ENCODE measurements at places on chromosomes 12 and 14.

GRCh38 chr14:89129570-89129969 is 287.5 kb downstream of the FOXN3 start:
- DNase-seq, result no peak

- no peak for DNase-seq
These were observed 408.0 kb downstream of the ZFP36L1 start for GRCh38 chr14:68384881-68385280.

DNA sequence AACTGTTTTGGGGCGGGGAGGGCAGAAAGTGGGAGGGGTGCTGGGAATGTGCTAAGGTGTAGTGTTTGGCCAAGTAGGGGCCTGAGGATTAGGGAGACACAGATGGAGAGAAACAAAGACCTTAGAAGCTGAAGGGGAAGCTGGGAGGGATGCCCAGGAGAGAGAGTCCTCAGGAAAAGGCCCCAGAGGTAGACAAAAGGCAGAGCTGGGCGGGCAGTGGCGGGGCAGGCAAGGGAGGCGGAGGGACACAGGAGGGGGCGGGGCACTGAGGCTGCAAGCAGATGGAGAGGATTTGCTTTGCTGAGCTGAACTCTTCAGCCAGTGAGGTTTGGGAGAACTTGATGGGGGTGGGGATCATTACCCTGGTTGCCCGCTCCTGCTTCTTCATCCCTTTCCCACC is 2.8 kb downstream of the PTMS start:
- DNase-seq, result no peak

DNA sequence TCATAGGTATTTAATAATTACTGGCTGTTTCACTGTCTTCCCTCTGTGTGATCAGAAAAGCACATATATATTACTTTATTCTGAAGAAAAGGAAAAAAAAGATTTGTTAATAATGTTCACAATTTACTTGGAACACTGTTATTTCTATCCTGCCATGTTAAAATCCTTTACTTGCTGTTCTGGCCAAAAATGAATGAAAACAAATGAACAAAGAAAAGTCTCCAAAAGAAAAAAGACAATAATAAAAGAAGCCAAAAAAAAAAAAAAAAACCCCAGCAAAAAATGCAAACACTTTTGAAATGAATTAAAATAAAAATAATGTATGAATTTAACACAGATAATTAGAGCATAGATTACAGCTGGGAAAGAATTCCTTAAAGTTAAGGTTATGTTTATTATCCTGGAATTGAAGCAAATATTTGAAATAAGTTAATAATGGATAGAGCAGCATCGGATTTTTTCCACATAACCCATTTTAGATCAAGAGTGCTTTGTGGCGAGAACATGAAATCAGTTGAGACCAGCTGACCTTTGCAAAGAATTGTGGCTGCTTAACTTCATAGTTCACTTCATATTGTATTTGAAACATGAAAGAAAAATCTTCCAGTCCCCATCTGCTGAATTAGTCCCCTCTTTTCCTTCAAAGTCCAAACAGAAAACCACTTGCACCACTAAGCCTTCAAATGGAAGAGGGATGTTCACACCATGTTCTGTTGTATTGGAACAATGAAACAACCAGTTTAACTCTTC is 444.8 kb downstream of the ADAMTS20 start:
- no peak for DNase-seq
